ENCODE measurements at places on chromosomes 13 and 19. TPM values are rescaled to one million over a fixed set of nuclear protein-coding genes. Genes with fewer than 3 reads are reported as not detected.

The ZNF793 gene
- 3.4 TPM for total RNA-seq

GRCh38 chr13:99390601-99391000 is 83.4 kb upstream of the GPR183 start:
- no peak for DNase-seq

- no peak for DNase-seq
Measured at GRCh38 chr19:54888239-54888638, 14.2 kb downstream of the FCAR start.

DNA sequence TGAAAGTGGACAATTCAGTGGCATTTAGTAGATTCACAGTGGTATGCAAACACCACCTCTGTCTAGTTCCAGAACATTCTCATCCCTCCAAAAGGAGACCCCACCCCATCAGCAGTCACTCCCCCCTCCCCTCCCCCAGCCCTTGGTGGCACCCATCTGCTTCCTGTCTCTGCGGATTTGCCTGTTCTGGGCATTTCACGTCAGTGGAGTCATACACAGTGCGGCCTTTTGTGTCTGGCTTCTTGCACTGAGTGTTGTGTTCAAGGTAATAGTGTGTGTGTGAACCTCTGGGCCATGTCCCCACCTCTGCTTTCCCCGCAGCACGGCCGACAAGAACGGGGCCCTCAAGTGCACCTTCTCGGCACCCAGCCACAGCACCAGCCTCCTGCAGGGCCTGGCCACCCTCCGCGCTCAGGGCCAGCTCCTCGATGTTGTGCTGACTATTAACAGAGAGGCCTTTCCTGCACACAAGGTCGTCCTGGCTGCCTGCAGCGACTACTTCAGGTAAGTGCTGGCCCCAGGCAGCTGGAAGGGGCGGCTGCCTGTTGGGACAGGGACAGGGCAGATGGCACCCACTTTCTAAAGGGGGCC is 19.4 kb upstream of the CRTC1 start:
- DNase-seq = no peak

DNA sequence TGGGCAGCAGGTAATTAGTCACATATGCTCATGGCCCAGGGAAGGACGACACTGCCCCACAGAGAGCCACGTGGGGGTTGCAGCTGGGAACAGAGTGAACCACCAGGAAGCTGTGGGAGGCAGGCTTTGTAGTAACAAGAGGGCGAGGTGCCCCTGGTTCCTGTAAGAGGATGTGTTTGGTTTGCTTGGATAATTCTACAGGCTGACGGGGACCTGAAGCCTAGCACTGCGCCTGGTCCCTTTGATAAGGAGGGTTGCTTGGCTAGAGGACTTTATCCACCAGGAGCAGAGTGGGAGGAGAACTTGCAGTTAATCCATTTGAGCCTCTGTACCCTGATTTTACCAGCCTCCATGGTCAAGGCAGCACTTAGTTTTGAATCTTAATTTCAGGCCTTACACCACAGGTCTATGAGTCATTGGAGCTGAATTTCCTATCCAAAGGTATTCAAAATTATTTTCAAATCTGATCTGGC is 67.4 kb upstream of the CLDN10 start:
- peak; percentile 54 for DNase-seq

The SOHLH2 gene
- total RNA-seq = 0.20 TPM

- DNase-seq = no peak
Measured at GRCh38 chr13:108779308-108779707, 149.9 kb downstream of the MYO16 start.

The FRY gene
- 183 TPM for total RNA-seq

The GRIN3B gene
- not detected for total RNA-seq

DNA sequence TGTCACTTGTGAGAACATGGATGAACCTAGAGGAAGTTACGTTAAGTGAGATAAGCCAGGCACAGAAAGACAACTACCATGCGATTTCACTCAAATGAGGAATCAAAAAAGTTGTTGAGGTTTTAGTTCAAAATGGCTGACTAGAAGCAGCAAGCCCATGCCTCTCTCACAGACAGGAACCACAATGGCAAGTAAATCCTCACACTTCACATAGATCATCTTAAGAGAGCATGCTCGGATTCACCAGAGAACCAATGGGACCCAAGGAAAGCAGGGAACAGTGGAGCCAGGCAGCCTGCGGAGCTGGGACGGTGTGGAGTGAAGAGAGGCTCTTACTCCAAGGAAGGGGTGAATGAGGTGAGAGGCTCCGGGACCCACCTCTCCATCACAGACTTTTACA is 581.0 kb downstream of the UQCRFS1 start:
- DNase-seq = no peak

- no peak for DNase-seq
Measured at GRCh38 chr13:66440938-66441337, 789.2 kb downstream of the PCDH9 start.

The GDF15 gene
- total RNA-seq = 1.1 TPM

DNA sequence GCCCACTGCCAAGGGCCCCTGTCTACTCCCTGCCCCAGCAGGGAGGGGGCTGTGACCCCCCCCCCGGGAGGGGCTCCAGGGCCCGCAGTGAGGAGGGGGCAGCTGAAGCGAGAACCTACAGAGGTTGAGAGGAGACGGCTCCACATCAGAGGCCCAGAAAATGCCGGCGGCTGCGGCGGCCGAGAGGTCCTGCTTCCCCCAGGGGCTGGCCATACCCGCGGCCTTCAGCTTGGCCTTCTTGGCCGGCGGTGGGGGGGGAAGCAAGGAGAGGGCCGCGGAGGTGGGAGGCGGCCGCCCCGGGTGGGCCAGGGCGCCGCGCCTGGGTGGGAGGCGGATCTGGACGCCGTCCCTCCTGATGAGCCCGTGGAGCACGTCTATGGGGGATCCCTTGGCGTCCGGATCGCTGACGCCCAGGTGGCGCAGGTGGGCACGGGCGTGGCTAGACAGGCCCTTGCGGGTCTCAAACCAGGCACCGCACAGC is 9.2 kb upstream of the AKAP8L start:
- DNase-seq = no peak

GRCh38 chr13:100652510-100652909 is 22.1 kb downstream of the TMTC4 start:
- no peak for DNase-seq

Measured in right atrium auricular region (tissue), 2 donors.